ENCODE measurements at places on chromosomes 4 and X.

- no peak overlapping the region for H3K27ac ChIP-seq
- H3K4me1 ChIP-seq: no peaks in the 10 kb centered on the region
- peaks cover 18% of the 10 kb centered on the region for H3K27me3 ChIP-seq
- H3K36me3 ChIP-seq: no peaks in the 10 kb centered on the region
- H3K4me3 ChIP-seq: no peak overlapping the region
Observed at GRCh38 chr4:82215800-82216199, 158.0 kb downstream of the HNRNPD start.

DNA sequence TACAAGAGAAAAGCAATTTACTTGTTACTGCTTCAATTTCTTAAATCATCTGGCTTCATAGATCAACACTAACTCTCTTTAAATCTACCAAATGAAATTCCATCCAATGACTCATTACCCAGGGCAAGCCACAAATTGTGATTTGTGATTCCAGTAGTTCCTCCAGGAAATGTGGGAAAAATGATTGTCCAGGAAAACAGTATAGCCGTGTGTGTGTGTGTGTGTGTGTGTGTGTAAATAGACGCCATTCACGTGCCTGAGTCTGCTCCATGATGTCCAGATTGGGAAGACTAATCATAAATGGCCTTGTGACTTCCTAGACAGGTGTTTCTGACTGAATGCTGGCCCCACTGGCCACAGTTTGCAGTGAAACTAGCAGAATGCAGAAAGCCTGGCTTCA, 121.3 kb downstream of the HS6ST2 start:
- DNase-seq: no peak
- H3K4me1 ChIP-seq: peaks cover 19% of the 10 kb centered on the region
- no peaks in the 10 kb centered on the region for H3K36me3 ChIP-seq
- H3K4me3 ChIP-seq: no peak overlapping the region
- no peaks in the 10 kb centered on the region for H3K27me3 ChIP-seq

DNA sequence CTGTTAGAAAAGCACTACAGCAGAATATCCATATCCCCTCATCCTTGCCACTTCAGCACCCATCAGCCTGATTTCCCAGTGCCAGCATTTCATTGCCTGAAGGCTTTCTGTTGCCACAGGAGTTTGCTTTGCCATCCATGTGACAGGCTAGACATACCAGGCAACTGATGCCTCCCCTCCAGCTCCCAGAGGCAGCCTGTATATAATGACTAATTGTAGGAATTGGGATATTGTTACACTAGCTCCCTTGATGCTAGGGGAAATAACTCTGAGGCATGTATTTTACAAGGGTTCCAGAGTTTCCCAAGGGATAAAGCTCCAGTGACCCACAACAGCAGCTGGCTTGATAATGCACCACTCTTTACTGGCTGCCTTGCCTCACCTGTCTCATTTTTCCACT, 608.0 kb upstream of the FTHL17 start:
- no peak overlapping the region for H3K27ac ChIP-seq
- H3K4me1 ChIP-seq: no peaks in the 10 kb centered on the region
- DNase-seq: no peak
- no peak overlapping the region for H3K4me3 ChIP-seq
- H3K27me3 ChIP-seq: no peaks in the 10 kb centered on the region

DNA sequence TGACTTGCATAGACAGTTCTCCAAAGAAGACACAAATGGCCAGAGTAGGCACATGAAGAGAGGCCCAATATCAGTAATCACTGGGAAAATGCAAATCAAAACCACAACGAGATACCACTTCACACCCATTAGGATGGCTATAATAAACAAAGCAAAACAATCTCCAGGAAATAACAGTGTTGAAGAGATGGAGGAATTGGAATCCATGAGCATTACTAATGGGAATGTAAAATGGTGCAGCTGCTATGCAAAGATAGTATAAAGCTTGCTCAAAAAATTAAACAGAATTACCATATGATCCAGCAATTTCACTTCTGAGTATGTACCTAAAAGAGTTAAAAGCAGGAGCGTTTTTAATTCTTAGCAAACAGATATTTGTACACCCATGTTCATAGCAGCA, 17.0 kb upstream of the TMEM33 start:
- H3K4me3 ChIP-seq: no peak overlapping the region
- H3K4me1 ChIP-seq: no peaks in the 10 kb centered on the region
- no peak overlapping the region for H3K27ac ChIP-seq
- no peaks in the 10 kb centered on the region for H3K36me3 ChIP-seq

- H3K4me3 ChIP-seq: no peak overlapping the region
- H3K4me1 ChIP-seq: no peaks in the 10 kb centered on the region
- H3K27ac ChIP-seq: no peak overlapping the region
Observed at GRCh38 chr4:8082517-8083055, 76.0 kb downstream of the ABLIM2 start.

- H3K4me1 ChIP-seq: peaks cover 35% of the 10 kb centered on the region
- DNase-seq: no peak
- no peak overlapping the region for H3K4me3 ChIP-seq
- H3K27me3 ChIP-seq: no peaks in the 10 kb centered on the region
- peaks cover 12% of the 10 kb centered on the region for H3K36me3 ChIP-seq
- peak overlapping the region; percentile 89 for H3K27ac ChIP-seq
Observed at GRCh38 chr4:5086535-5086934, 35.3 kb downstream of the STK32B start.

DNA sequence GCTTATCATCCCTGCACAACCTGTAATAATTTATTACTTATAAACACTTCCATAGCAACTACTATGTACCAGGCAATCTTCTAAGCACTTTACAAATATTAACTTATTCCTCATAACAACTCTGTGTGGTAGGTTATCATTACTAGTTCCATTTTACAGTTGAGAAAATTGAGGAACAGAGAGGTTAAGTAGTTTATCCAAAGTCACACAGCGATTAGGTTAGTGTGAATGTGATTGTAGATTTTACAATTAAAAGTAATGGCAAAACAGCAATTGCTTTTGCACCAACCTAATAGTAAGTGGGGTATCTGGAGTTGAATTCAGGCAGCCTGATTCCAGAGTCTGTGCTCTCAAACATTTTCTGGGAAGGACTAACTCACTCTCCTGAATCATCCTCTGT, 348.9 kb downstream of the NKX6-1 start:
- H3K4me1 ChIP-seq: no peaks in the 10 kb centered on the region
- H3K36me3 ChIP-seq: no peaks in the 10 kb centered on the region
- H3K4me3 ChIP-seq: no peak overlapping the region
- peaks cover 1% of the 10 kb centered on the region for H3K27me3 ChIP-seq
- no peak for DNase-seq

DNA sequence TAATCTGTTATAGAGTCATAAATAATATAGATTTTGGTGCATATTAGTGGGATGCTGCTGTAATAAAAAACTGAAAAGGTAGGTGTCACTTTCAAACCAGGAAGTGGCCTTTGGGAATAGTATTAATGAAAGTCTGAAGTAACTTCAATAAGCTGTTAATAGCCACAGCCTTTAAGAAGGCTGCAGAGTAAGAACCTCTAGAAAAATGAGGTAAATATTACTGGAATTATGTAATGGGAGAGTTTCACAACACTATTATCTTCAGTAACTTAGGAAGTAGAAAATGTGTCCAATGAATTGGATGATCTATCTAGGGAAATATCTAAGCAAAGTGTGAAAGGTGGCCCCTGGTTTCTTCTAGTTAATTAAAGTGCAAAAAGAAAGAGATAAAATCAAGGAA, 104.7 kb downstream of the NCAPG start:
- H3K4me3 ChIP-seq: no peak overlapping the region
- peaks cover 15% of the 10 kb centered on the region for H3K4me1 ChIP-seq
- no peak overlapping the region for H3K27ac ChIP-seq
- H3K27me3 ChIP-seq: no peaks in the 10 kb centered on the region

- H3K27ac ChIP-seq: no peak overlapping the region
- no peak overlapping the region for H3K4me3 ChIP-seq
- no peaks in the 10 kb centered on the region for H3K36me3 ChIP-seq
- H3K27me3 ChIP-seq: no peaks in the 10 kb centered on the region
- H3K4me1 ChIP-seq: peaks cover 29% of the 10 kb centered on the region
- DNase-seq: no peak
Observed at GRCh38 chr4:95059663-95060062, 301.9 kb downstream of the BMPR1B start.

GRCh38 chr4:8832113-8832915, 39.3 kb downstream of the HMX1 start:
- H3K4me1 ChIP-seq: no peaks in the 10 kb centered on the region
- H3K27ac ChIP-seq: no peak overlapping the region
- no peak overlapping the region for H3K4me3 ChIP-seq
- no peaks in the 10 kb centered on the region for H3K36me3 ChIP-seq
- H3K27me3 ChIP-seq: peaks cover 4% of the 10 kb centered on the region
- peak; percentile 83 for DNase-seq

- H3K27ac ChIP-seq: no peak overlapping the region
- H3K27me3 ChIP-seq: no peaks in the 10 kb centered on the region
- no peaks in the 10 kb centered on the region for H3K4me1 ChIP-seq
- no peak overlapping the region for H3K4me3 ChIP-seq
Observed at GRCh38 chrX:55490974-55491373, 1.3 kb upstream of the USP51 start.

DNA sequence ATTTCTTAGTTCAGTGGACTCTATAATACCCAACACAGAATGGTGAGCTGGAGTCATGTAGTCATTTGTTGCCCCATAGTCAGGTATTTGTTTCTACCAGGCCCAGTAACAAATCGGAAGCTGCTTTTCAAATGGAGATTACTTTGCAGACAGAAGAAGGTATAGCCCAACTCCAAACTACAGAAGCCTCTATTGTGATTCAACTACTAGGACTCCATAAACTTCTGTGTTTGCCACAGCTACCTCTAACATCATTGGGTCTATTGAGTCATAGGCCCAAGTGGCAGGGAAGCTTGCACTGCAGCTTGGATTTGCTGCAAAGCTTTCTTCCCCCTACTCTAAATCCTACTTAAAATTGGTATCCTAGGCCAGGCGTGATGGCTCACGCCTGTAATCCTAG, 148.8 kb upstream of the STK26 start:
- H3K27ac ChIP-seq: no peak overlapping the region
- H3K27me3 ChIP-seq: peaks cover 6% of the 10 kb centered on the region
- no peaks in the 10 kb centered on the region for H3K36me3 ChIP-seq
- H3K4me1 ChIP-seq: no peaks in the 10 kb centered on the region
- H3K4me3 ChIP-seq: no peak overlapping the region

DNA sequence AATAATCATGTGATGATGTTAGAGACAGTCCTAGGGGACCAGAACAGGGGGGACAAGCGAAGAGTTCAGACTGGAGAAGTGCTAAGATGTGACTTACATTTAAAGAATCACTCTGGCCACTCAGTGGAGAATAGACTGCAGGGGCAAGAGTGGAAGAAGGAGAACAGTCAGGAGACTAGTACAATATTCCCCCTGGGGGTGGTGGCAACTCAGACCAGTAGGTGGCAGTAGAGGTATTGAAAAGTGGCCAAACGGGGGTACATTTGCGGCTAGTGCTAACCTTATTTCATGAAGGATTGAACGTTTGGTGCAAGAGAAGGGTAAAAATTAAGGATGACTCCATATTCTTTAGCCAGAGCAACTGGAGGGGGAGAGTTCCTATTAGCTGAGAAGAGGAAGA, 2.7 kb upstream of the BMX start:
- H3K27ac ChIP-seq: no peak overlapping the region
- DNase-seq: no peak
- H3K36me3 ChIP-seq: no peaks in the 10 kb centered on the region

- no peak for DNase-seq
- no peak overlapping the region for H3K4me3 ChIP-seq
- H3K27me3 ChIP-seq: peaks cover 88% of the 10 kb centered on the region
- peaks cover 4% of the 10 kb centered on the region for H3K4me1 ChIP-seq
- peaks cover 1% of the 10 kb centered on the region for H3K36me3 ChIP-seq
- no peak overlapping the region for H3K27ac ChIP-seq
Observed at GRCh38 chr4:41746025-41746439, 2.5 kb downstream of the PHOX2B start.

DNA sequence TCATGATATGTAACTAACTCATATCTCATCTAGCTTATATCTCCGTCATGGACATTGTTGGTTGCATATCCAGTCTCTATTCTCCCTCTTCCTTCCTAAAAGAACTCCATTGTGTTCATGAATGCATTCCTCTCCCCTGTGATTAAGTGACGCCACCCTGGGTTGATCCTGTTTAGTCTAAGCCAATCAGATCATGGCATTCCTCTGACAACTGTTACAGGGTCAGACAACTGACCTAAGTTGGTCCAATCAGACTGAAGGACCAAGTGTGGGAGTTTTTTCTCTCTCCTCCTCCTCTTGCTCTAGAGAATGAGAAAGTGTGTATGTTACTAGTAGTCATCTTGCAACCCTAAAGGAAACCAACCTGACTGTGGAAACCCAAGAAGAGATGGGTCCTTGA, 3.6 kb downstream of the APOO start:
- DNase-seq: no peak
- no peaks in the 10 kb centered on the region for H3K36me3 ChIP-seq
- H3K4me1 ChIP-seq: peaks cover 34% of the 10 kb centered on the region
- H3K27ac ChIP-seq: peak overlapping the region; percentile 16
- H3K4me3 ChIP-seq: no peak overlapping the region

- peaks cover 7% of the 10 kb centered on the region for H3K4me1 ChIP-seq
- H3K27me3 ChIP-seq: no peaks in the 10 kb centered on the region
- no peak overlapping the region for H3K4me3 ChIP-seq
- H3K36me3 ChIP-seq: no peaks in the 10 kb centered on the region
Observed at GRCh38 chr4:185800266-185800945, 11.6 kb downstream of the SORBS2 start.

DNA sequence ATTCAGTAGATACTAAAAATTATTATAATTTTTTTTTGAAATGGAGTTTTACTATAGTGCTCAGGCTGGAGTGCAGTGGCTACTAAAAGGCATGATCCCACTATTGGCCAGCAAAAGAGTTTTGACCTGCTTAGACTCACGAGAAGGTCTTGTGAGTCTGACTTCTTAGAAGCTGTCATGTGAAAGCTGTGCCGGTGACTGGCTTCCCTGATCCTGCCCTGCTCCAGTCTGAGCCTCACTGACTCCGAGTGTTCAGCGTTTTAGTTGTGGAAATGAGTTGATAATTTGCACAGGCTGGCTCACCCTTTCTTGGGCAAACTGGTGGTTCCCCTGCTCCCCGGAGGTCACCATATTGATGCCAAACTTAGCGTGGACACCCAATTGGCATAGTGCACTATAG, 16.4 kb upstream of the CXCL8 start:
- no peak for DNase-seq
- H3K4me1 ChIP-seq: peaks cover 55% of the 10 kb centered on the region
- H3K27me3 ChIP-seq: no peaks in the 10 kb centered on the region
- no peak overlapping the region for H3K4me3 ChIP-seq
- H3K27ac ChIP-seq: no peak overlapping the region

- H3K4me3 ChIP-seq: no peak overlapping the region
- no peaks in the 10 kb centered on the region for H3K27me3 ChIP-seq
Observed at GRCh38 chr4:182778222-182778982, 138.8 kb downstream of the DCTD start.

GRCh38 chrX:123169247-123169901, 14.7 kb upstream of the GRIA3 start:
- DNase-seq: no peak
- no peak overlapping the region for H3K27ac ChIP-seq
- no peak overlapping the region for H3K4me3 ChIP-seq
- no peaks in the 10 kb centered on the region for H3K27me3 ChIP-seq

GRCh38 chr4:109611045-109611646, 51.1 kb downstream of the MCUB start:
- H3K27me3 ChIP-seq: no peaks in the 10 kb centered on the region
- H3K4me3 ChIP-seq: no peak overlapping the region
- H3K27ac ChIP-seq: no peak overlapping the region
- H3K4me1 ChIP-seq: peaks cover 1% of the 10 kb centered on the region
